AG09319 (cell line): ENCODE measurements at places on chromosomes 12 and 14.
A peak's percentile ranks its signal among the peaks of the same experiment; 100 is the strongest.

GRCh38 chr14:95713596-95714371 is at the start of gene TCL1A:
TCL1A (minus strand) TSS chr14:95714125; CDS start chr14:95714066, 59 bp downstream.
- no peak for DNase-seq

DNA sequence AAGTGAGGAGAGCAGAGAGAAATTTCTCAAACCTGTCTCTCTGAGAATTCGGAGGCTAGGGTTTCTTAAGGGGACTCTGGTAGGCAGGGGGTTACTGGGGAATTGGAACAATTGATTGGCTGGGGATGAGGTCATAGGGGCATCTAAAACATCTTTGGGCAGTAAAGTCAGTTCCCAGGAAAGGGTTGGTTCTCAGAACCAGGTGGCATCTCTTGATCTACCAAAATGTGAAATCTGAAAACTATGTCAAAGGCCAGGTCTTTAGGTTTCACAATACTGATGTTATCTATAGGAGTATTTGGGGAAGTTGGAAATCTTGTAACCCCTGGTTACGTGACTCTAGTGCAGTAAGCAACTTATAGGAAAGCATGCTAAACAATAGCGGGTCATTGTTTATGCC is 6.9 kb downstream of the C12orf75 start:
- no peak for DNase-seq

- DNase-seq: no peak
Measured at GRCh38 chr14:46496409-46496808, 155.2 kb downstream of the RPL10L start.

DNA sequence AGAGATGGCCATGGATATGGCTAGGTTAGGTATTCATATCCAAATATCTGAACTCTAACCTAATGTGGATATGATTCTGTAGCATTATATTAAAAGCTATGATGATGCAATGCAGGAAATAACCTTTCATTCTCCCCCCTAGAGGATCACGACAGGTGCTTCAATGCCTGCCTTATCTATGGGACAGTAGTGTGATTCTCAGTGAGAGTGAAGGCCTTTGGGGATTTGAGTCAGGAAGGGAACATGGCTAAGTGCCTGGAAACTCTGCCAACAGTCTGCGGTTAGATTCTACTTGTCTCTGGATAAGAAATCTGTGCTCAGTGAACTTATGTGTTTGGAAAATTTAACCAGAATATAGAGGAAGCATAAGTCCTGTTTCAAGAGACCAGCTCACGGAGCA is 81.8 kb downstream of the SLC38A1 start:
- DNase-seq: peak; percentile 51

DNA sequence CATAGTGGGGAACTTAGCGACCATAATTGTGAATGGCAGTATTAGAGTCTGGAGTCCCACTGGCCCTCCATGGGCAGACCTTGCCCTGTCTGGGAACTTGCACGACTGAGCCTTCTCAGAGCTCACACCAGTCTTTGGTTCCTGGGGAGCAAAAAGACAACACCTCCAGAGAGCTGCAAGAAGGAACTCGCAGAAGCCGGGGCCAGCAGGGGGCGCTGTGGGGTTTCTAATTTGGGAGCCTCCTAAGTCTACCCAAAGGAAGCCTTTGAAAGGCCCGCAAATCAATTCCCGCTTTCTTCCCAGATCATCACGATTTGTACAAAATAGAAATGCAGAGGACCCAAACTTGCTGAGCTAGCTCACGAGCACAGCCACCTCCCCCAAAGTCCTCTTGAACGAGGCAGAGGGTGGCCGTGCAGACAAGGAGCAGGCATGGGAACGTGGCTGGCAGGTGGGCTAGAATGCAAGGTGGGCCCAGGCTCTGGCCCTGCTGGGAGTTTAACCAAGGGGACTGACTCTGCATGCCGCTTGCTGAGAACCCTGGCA is 46.3 kb upstream of the FBXO21 start:
- peak; percentile 4 for DNase-seq

- DNase-seq: no peak
Measured at GRCh38 chr12:112013601-112014402, 576 bp downstream of the ERP29 start.

DNA sequence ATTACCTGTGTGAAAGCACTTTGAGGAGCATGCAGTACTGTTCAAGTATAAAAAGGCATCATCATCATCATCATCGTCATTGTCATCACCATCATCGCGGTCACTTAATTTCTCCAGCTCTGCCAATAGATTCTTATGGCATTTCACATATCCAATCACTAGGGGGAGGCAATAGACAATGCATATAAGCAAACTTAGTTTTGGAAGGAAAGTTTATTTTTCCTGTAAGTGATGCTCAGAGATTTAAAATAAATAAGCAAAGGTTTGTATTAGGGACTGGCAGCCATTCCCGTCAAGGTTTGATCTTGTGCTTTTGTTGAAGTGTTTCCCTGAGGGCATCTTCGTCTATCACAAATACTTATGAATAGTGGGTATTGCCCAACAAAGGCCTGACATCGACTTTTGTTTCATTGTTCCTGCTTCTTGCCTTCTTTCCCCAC is 127.4 kb downstream of the KTN1 start:
- DNase-seq: peak; percentile 42

DNA sequence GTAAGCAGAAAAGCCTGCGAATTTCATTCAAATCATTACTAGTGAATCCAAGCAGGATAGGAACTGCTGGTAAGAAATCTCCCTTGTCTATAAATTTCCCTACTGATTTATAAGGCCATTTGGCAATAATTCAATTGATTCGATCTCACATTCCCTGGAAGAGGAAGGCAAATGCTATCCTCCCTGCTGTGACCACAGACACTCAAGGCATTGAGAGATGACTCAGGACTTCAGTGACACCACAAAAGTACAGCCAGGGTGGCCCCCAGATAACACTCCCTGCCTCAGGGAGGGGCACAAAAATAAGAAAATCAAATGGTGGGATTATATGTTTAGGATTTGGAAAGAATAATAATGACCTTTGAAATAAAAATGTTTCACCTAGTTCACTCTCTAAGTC is 162.7 kb downstream of the GRIP1 start:
- no peak for DNase-seq

GRCh38 chr12:114976372-114976771 is 292.4 kb upstream of the TBX3 start:
- DNase-seq: no peak

DNA sequence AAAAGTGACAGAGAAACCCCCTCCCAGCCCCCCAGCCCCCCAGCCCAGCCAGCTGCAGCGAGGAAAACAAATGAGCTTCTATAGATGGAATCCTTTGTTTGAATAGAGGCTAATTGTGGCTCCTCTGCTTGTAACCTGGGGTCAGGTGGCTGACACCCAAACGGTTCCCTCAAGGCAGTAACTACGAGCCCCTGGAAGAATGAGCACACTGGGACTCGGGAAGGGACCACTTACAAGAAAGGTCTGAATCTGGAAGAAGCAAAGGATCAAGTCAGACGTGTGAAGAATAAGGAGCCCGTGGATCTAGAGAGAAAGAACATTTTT is 108.7 kb upstream of the FUT8 start:
- DNase-seq: no peak

DNA sequence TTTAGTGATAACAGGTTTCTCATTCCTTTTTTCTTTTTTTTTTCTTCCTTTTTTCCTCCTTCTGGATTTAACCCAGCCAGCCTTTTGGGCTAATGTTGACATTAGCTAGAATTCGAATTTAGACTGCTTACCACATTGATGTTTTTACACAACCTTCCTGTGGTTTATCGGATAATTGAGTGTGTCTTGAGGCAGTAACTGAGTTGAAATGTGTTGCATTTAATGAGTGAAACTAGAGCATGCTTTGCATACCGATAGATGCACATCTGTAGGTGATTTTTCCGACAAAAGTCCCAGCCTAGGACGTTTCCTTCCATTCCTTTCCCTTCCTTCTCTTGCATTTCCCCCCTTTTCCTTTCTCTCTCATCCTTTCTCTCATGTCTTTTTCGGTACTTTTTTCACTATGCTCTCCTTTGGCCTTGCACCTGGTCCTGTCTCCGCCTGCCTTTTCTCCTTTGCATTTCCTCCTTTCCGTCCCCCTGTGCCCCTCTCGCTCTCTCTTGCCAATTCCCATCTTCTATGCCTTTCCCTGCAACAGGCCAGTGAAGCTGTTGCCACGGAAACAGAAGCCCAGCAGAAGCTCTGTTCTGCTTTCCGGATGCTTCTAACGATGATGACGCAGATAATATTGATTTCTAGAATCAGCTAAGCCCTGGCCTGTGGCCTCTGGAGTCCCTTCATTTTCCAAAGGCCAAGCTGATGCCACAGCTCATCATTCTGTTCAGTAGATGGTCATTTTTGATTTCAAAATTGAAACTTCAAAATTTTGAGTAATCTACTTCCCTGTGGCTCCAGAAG is 76.1 kb downstream of the SLC25A47 start:
- no peak for DNase-seq

GRCh38 chr14:80213602-80214001 is 2.3 kb upstream of the DIO2 start:
- DNase-seq: peak; percentile 60

GRCh38 chr12:25472453-25472852 is 80.6 kb downstream of the LMNTD1 start:
- DNase-seq: no peak

GRCh38 chr12:26471560-26471959 is 276.2 kb downstream of the SSPN start:
- peak; percentile 5 for DNase-seq

- DNase-seq: peak; percentile 25
Measured at GRCh38 chr14:103910262-103910935, 17.9 kb upstream of the TDRD9 start.

DNA sequence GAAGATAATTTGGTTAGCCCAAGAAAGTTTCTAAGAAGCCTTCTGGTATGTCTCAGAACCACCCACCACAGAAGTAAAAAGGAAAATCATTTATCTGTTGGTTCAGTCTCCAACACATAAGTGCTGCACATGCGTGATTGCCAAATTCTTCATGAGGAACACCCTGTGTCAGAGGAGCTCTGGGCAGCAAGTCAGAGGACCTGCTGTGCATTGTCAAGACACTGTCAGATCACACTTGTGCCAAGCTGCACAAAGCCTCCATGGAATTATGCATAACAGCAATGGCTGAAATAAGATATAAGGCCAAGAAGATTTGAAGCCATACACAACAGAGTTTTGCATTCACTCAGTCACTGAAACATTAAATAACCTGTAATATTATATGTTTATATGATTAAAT is 1304.7 kb upstream of the FLRT2 start:
- no peak for DNase-seq
